ENCODE measurements at places on chromosomes 7 and 10.

DNA sequence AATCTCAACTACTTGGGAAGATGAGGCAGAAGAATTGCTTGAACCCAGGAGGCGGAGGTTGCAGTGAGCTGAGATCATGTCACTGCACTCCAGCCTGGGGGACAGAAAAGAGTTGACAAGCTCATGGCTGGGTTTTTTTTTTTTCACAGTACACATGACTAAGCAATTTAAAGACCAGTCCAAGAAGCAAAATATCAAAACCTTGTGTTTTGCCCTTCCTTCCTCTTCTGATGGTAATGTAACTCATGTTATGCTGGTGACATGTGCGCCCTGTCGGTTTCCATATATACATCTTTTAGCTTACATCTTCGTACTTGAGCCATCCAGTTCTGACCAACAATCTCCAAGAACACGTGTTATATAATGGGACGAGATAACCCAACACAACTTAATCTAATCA, 237.7 kb upstream of the PLXDC2 start:
- no peak for DNase-seq

DNA sequence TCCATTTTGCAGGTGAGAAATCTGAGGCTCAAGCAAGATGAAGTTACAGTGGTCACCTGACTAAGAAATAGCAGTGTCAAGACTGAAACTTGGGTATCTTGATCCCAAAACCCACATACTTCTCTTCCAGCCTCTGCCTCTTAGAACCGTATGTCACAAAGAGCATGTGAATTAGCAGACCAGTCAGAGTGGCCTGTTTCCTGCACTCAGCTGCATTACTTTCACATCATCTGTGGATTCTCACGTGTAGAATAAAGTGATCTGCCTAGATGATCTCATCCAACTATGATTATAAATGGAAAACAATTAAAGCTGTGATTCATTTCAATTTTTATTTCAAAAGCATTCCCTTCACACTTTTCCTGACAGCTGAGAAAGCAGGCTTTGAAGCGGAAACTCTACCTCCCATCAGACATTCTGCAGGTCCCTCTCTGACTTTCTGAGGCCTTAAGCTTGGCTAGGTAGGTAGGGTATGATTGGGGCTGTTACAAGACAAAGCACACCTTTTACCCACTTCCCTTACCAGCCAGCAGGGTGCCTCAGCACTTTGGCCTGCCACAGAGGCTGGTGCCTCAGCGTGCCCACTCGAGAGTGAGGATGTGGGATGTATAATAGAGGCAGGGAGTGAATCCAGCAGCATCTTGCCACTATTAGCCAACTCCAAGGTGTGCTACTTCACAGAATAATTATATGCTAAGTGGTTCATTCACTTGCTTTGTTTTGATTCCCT, 70.2 kb upstream of the PDE1C start:
- DNase-seq: no peak

DNA sequence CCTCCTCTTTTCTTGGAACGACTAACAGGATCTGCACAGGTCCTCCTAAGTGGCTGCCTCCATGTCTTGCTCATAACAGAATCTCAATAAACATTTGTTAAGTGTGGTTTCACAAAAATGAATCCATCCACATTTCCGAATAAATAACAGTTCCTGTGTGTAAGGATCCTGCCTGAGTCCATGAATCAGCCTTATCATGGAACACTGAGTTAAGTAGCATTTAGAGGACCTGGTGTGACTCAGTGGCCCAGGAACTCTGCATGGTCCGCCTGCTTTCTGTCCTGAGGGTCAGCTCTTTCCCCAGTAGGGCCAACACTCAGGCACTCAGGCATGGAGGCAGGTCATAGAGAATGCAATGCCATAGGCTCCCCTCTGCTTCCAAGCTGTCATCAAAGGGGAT, 15.8 kb upstream of the C10orf90 start:
- DNase-seq: no peak

- no peak for DNase-seq
These were observed 305.1 kb upstream of the CSTF2T start for GRCh38 chr10:52004342-52004949.

DNA sequence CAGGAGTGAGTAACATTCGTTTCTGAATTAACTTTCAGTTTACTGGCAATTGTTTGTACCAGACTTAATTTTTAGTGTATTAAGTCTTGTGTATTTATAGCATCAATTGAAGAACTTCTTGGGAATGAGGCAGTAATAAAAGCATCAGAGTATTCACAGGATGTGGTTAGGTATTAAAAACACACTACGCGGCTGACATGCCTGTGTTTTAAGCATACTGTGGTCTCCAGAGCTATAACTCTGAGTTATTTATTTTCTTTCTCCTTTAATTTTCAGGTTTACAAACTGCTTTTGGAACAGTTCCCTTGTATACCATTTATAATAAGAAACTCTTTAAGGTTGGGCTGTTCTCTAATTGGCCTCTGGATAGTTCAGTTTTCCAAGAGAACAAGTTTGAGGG, 626.1 kb upstream of the NRG3 start:
- DNase-seq: no peak

DNA sequence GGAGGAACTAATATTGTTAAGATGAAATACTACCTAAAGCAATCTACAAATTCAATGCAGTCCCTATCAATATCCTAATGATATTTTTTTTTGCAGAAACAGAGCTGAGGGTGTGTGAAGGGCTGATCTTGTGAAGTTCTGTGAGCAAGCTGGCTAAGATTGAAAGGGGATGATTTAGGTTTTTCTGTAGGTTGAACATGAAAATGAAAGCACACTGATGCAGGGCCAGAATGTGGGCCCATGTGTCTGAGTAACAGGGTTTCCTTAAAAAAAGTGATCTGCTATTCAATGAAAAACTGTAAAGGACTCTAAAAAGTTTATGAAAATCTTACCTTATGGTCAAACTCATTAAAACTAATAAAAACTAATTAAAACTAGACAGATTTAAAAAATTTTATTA, 47.4 kb downstream of the GRB10 start:
- no peak for DNase-seq

DNA sequence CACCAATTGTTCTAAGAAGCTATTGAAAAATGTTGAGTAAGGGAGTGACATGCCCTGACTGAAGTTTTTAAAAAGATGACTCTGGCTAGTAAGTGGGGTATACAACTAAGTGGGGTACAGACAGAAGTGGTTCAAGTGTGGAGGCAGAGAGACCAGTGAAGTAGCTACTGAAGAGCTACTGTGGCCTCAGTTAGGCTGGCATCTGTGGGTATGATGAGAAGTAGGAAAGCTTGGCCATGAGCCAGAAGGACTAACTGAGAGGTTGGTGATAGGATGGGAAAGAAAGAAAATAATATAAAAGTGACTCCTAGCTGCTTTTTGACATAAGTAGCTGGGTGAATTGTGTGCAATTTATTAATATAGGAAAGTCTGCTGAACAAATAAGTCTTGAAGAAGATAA, 176.6 kb downstream of the SEMA3D start:
- no peak for DNase-seq

DNA sequence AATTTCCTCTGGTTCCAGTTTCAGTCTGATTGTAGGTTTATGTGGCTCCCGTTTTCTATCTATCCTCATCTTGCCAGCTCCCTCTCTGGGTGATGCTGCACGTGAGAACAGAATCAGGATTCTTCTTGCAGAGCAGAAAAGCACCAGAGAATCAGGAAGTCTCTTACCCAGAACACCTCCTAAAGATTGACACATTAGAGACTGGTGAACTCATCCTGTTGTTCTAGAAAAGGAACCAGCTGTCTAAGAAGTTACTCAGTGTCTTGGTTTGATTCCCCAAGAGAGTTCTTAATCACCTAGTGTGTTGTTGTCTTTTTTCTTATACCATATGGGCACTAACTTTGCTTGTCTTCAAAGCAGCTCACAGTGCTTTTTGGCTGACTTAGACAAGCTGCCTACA, 152.4 kb downstream of the DGKI start:
- no peak for DNase-seq

- no peak for DNase-seq
These were observed 21.6 kb downstream of the TBATA start for GRCh38 chr10:70763567-70763966.

DNA sequence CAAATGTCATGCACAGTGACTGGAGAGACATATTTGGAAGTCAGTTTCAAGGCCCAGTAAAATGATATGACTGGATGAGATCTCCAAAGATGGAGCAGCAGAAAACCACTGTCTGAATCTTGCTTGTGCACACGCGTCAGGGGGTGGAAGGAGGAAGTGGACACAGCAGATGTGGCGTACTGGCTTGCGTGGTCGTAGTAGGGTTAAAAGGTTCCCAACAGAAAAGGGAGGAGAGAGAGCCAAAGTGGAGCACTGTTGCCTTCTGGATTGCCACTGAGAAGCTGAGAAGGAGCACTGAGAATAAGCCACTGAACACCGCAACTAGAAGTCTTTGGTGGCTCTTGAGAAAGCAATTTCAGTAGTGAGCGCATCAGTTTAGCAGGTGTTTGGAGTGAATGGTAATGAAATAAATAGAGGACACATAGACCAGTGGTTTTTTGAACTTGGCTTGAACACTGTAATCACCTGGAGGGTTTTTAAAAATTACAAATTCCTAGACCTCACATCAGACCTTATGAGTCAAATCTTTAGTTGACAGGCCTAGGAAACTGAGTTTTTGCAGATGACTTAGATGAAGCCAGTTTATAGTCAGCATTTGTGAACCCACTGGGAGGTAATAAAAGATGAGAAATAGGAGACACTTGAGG, 227.3 kb downstream of the PTEN start:
- DNase-seq: no peak

GRCh38 chr7:154304740-154305700, 252.8 kb downstream of the DPP6 start:
- DNase-seq: no peak

- no peak for DNase-seq
These were observed 4.3 kb upstream of the GDI2 start for GRCh38 chr10:5817322-5818047.

GRCh38 chr10:23294638-23295247, 49.9 kb downstream of the C10orf67 start:
- no peak for DNase-seq

GRCh38 chr7:47932466-47933037, 15.7 kb downstream of the PKD1L1 start:
- DNase-seq: no peak

- no peak for DNase-seq
These were observed 1084.1 kb upstream of the PHF14 start for GRCh38 chr7:9889554-9889953.

Measured in activated CD8-positive, alpha-beta memory T cell treated with anti-CD3 and anti-CD28 coated beads for 48 hours (primary cell).